ENCODE measurements at places on chromosomes 1 and 21.

GRCh38 chr1:207798847-207799246, 47.0 kb downstream of the CD46 start:
- no peak for DNase-seq

- no peak for DNase-seq
Measured at GRCh38 chr1:203271962-203272632, 33.2 kb upstream of the BTG2 start.

DNA sequence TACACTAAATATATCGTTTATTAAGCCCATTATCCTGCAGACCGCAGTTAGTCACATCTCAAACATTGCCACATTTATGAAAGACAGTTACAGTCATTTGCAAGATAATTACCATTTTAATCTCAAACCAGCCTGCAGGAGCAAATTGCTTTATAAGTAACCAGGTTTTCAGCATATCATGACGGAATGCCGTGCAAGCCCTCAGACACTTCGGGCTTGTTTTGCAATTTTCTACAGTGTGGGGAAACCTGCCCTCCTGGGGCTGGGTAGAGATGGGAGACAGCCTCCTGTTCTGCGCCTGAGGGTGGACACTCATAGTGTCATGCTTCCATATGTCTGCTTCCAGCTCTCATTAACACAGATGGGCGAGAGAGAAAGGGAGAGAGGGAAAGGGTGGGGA, 563.9 kb downstream of the NPHP4 start:
- no peak for DNase-seq

DNA sequence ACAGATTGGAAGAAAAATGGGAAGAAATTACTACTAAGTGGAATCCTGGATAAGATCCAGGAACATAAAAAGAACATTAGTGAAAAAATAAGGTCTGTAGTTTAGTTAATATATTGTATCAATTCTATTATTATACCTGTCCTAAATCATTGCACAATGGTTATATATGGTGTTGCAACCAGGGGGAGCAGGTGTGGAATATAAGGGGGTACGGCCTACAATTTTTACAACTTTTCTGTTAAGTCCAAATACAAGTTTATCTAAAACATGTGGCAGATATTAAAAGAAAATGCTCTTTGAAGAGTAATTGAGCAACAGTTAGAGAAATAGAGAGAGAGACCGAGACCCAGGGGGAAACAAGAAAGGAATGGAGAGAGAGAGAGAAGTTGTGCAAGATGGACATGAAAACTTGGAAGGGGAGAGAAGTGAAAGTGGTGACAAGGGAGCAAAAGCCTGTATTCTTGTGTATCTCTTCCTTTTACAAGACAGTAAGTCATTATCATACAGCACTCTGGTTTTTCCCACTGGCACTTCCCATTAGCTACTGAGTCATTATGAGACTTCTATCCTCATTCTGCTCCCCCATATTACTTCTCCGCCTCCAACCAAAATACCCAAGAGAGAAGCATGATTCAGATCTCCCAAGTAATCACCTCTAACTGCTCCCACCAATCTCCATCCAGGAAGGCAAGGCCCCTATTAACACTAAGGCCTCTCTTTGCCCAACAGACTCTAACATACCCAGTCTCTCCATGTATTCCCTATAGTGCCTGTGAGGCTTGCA, 22.3 kb upstream of the TRAF3IP3 start:
- no peak for DNase-seq

DNA sequence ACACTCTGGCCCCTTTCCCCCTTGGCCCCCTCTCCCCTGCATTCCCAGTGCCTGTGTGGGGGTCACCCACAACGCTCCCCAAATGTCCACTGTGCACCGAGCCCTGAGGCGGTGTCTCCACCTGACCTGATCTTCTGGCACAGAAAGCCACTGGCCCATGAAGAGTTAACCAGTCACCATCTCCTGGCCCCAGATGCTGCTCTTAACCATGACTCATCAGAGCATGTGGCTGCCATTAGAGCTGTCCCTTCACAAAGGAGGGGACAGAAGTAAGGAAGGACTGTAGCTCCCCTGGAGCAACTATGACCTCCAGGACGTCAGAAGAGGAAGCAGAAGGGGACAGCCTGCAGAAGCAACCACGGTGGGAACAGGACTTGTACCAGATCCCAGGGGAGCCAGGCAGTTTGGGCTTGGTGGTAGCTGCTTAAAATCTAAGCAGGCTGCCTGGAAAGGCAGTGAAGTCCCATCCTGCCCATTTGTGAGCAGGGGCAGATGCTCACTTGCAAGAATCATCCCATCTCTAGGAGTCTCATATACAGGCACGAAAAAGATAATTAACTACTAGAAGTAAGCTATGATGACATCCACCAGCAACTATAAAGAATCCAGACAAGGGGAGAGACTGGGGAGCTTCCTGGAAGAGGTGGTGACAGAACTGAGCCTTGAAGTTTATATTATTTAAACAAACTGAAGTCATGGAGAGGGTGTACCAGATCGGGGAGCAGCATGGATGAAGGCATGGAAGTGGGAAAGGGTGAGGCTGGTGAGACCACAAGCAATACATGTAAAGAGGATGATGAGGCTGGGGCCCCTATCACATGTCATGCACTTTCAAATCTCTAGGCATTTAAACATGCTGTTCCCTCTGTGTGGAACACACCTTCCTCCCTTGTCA, 1.1 kb upstream of the TTC39A start:
- DNase-seq = no peak

DNA sequence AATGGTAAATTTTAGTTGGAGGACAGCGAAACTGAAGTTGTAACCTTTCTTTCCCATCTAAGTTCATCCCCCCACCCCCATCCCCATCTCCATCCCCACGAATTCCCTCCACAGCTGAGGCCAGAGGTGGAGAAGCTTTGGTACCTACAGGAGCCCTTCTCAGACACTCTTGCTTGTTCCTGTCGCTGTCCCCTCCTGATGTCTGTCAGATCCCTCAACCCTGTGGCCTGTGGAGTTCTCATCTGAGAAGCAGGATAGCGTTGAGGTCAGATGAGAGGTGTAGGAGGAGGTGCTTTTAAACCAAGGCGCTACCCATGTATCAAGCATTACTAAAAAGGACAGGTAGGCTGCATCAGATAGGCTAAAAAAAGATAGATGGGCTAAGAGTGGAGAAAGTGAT, 769 bp downstream of the NTPCR start:
- DNase-seq = no peak

DNA sequence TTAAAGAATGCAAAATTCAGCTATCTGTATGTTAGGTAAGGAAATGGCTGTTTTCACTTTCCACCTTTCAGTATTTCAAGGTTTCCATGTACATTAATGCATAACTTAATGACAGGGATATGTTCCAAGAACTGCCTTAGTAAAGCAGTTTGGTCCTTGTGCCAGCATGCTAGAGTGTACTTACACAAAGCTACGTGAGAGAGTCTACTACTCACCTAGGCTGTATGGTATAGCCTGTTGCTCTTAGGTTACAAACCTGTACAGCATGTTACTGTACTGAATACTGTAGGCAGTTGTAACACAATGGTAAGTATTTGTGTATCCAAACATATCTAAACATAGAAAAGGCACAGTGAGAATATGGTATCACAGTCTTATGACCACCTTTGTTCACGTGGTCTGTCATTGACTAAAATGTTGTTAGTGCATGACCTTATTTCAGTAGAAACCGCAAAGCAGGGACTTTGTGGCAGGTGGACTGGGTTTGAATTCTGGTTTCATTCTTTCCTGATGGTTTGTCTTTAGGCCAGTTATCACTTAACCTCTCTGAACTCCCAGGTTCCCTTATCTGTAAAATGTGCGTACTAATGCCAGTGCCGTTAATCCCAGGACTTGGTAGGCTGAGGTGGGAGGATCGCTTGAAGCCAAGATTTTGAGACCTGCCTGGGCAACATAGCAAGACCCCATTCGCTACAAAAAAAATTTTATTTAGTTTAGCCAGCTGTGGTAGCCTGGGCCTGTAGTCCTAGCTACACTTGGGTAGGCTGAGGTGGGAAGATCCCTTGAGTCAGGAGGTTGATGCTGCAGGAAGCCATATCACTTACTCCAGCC, 4.9 kb downstream of the SMYD2 start:
- DNase-seq = no peak

- no peak for DNase-seq
Measured at GRCh38 chr1:31551208-31551607, 25.1 kb upstream of the TINAGL1 start.

GRCh38 chr1:216960716-216961115, 237.5 kb upstream of the ESRRG start:
- no peak for DNase-seq

- no peak for DNase-seq
Measured at GRCh38 chr1:81548918-81549587, 251.7 kb upstream of the ADGRL2 start.

GRCh38 chr1:53206735-53207379, 10.2 kb downstream of the CPT2 start:
- DNase-seq = no peak

DNA sequence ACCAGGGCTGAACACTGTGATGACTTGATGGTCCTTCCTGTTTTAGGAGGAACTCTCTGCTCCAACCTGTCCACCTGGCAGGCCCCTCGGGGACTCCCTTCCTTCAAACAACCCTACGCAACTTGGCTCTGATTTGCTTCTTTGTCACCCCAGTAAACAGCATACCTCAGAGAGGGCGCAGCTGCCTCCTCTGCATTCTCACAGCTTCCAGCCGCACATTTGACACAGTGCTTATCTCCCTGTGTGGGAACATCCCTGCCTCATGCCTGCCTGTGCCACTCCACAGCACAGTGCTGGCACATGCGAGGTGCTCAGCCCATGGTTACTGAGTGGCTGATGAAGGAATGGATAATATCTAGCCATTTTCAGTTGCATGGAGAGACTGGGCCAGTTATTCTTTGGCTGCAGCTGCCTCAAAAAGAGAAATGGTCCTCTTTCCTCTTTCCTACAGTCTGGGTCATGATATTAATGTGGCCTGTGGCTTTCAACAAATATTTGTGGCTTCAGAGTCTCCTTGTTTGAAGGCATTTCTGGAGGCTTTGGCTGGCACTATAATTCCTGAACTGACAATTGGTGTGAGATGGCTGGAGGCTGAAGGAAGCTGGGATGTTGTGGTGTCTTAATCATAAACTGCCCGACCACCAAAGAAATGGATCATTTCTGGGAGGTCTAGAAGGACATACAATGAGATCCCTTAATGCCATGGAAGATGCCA, 77.9 kb downstream of the TENT5C start:
- DNase-seq = no peak

DNA sequence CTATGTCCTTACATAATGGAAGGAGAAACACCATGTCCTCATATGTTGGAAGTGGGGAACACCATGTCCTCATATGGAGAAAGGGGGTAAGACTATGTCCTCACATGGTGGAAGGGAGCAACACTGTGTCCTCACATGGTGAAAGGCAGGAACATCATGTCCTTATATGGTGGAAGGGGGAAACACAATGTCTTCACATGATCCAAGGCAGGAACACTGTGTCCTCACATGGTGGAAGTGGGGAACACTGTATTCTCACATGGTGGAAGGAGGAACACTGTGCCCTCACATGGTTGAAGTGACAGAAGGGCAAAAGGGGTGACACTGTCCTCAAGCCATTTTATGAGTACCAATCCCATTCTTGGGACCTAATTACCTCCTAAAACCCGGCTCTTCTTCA, 146.3 kb upstream of the ETV3 start:
- no peak for DNase-seq

DNA sequence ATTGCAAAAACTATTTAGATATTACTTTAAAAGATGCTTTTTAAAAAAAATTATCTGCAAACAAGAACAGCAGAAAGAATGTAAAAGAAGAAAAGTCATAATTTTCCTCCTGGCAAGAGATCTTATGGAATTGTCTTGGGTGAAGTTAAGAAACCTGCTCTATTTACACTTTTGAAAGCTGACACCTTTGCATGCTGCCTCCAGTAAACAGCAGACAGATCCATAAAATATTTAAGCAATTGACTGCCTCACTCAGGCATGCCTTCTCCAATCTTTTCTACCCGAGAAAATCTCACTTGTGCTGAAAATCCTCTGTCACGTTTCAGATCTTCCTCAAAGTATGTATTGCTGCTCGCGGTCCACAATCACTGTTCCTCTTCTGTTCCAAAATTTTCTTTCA, 107.9 kb upstream of the ZP4 start:
- no peak for DNase-seq

DNA sequence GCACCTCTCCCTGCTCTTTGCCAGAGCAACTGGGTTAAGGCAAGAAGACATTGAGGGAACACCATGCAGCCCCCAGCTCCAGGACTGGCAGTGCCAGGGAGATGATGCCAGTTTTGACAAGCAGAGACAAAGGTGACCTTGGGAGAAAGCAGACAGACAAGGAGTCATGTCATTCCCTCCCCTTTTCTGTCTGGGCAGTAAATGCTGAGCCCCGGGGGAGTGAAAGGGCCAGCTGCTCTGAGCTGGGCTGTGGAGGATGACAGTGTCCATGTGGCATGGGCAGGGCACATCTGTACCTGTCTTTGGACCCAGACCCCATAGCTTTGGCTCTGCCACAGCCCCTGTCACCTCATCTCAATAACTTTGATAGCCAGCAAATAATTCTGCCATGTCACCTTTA, 24.2 kb downstream of the PLEKHA6 start:
- DNase-seq = no peak

DNA sequence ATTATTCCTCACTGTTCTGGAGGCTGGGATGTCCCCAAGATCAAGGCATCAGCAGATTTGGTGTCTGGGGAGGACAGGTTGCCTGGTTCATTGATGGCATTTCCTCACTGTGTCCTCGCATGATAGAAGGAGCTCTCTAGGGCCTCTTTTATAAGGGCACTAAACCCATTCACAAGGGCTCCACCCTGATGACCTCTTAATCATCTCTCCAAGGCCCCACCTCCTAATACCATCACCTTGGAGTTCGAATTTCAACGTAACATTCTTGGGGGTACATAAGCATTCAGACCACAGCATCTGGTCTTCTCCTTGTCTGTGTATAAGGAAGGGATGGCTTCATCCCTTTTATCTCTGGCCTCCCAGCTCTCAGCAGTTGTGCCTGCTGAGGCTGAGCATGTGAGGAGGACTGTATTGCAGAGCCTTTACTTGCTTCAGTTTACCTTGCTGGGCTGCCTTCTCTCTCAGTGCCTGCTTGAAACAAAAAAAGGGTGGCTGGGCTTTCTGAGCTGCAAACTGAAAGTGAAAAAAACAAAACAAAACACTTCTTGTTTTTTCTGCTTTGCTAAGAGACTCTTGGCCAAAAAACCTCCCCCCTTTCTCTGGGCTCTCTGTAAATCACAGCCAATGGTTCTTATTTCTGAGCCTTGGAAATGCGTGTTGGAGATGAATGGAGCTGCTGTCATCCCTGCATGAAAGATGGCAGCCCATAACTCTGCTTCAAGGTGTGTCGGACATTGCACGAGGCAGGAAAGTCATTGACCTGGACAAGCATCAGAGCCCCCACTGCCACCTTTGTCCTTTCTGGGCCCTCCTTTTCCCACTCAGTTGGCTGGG, 75.8 kb downstream of the RHOU start:
- no peak for DNase-seq

DNA sequence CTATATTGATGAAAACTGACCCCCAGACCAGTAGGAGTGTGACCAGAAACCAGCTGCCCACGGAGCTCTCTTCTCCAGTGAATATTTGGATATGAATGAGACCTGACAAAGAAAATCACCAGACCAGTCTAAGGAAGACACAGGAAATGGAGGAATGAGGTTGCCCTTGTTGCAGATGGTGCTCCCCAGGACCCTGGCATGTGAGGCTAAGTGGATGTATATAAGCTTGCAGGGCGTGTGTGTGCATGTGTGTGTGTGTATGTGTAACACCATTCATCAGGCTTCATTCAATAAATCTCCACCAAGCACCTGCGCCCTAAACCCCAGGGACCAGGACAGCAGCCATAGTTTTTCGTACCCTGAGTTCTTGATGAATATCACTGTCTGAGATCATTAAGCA, 14.4 kb downstream of the PHLDA3 start:
- no peak for DNase-seq
